Stimulated activated CD8-positive, alpha-beta memory T cell treated with anti-CD3 and anti-CD28 coated beads, Interleukin-4, amount 100 ng/mL, for 4 hours (primary cell): ENCODE measurements at places on chromosomes 5 and 9.
A peak's percentile ranks its signal among the peaks of the same experiment; 100 is the strongest.

DNA sequence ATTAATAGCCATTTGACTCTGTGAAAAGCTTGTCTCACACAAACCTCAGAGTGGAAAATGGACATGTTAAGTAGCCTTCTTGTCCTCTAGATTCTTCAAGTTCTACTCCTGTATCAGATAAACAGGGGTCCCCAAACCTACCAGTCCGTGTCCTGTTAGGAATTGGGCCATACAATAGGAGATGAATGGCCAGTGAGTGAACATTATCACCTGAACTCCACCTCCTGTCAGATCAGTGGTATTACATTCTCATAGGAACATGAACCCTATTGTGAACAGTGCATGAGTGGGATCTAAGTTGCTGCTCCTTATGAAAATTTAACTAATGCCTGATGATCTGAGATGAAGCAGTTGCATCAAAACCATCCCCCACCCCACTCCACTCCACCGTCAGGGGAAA lies 136.3 kb downstream of the TMEM232 start:
- DNase-seq = no peak

- DNase-seq = peak; percentile 18
These were observed 747 bp downstream of the LRSAM1 start for GRCh38 chr9:127451858-127452656.

- no peak for DNase-seq
These were observed 150.2 kb downstream of the ACTBL2 start for GRCh38 chr5:57332361-57332760.

DNA sequence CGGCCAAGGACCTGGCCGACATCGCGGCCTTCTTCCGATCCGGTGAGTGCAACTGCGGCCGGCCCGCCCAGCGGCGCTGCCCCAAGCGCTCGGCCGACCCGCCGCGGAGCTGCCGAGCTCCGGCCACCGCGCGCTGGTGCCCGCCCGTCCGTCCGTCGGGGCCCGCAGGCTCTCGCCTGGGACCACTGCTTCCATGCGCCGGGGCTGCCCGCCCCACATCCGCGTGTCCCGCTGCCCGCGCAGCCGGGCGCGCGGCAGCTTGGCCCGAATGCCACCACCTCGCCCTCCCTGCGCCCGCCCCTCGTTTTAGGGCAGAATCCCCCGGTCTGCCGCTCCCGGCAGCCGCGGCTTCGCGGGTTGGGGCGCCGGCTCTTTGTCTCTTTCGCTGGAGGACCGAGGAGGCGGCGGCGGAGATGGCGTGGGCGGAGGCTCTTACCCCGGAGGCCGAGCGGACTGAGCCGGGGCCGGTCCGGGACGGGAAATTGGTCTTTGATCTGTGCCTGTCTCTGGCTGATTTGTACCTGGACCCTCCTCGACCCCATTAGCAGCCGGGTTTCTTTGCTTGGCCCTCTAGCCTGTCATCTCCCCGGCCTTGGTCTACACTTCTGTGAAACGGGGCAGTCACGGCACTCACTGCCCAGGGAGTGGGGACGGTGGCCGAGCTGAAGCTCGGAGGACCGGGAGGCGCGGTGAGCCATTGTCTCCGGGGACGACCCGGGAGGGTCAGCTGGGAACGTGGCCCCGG lies 871 bp downstream of the TRIO start:
- no peak for DNase-seq

- no peak for DNase-seq
These were observed 111.1 kb downstream of the DOCK2 start for GRCh38 chr5:169748174-169748573.

DNA sequence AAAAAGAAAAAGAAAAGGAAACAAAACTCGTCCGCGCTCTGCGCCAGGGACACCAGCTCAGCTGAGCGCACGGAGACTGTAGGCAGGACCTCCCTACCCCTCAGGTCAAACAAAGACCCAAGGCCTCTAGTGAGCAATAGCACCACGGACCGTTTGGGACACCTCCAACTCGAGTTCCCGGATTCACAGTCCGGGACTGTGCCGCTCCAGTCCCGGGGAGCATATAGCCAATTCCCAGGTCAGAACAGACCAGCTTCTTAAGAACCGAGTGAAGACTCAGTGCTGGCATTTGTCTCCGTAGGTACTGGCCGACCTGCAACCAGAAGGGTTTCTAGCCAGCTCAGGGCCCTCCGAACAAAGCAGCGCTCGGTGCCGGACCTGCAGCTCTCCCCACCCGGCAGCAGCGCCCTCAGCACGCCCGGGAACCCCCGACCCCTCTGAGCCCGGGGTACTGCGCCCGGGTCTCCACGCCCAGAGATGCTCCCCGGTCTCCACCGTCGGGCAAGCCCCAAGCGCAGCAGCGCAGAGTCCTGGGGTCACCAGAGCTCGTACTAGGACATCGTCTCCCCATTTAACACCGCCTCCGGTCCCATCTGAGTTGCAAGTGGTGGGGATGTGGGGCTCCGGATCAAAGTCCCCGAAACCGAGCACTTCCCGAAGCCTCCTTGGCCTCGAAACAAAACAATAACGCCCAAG lies 591 bp downstream of the ABCA1 start:
- DNase-seq = no peak

DNA sequence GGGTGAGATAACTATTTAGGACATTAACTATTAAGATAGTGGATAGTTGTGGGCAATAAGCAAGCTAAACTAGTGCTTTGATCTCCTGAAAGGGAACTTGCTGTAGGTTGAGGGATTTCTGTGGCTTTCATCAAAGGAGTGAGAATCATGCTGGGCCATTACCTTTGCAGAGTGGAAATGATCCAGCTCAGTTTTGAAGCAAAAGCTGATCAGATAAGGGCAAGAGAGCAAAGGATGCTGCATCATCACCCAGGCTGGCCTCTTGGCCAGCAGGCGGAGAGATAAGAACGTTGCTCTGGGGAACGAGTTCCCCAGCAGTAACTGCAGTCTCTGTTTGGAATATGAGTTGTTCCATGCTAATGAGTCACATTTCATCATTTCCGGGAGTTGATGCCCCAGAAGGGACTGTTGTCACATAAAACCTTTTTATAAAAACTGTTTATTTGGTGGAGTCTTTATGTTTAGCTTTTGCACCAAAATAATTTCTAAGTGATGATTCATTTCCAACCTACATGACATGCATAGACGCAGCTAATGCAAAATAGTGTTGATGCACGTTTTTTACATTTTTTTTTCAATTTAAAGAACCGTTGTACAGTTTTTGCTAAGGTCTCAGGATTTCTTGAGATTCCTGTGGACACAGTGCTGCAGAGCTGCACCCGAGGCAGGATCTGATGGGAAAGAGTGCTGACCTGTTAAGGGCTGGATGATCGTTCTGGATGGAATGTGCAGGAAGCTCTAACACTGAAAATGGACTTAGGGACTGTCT lies 99.3 kb downstream of the ACTBL2 start:
- DNase-seq = no peak

- DNase-seq = no peak
These were observed 452.1 kb downstream of the EFNA5 start for GRCh38 chr5:107218457-107219193.

- no peak for DNase-seq
These were observed 356.3 kb upstream of the SMARCA2 start for GRCh38 chr9:1658661-1659362.

DNA sequence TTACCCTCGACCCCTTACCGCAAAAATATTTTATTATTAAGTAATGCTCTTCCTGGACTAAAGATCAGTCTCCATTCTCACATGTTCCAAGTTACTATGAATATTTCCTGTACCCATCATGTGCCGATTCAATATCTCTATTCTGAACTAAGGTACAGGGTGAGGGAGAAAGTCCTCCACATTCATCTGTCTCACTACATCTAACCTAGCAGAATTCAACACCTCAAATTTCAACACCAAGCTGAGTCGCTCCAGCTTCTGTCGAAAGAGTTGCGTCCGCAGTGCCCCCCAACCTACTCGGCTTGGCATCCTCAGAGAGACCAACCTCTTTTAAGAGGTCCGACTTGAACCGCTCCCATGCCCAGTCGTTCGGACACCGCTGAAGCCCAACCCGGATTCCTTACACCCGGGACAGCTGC lies 1.0 kb downstream of the CERT1 start:
- DNase-seq = no peak

DNA sequence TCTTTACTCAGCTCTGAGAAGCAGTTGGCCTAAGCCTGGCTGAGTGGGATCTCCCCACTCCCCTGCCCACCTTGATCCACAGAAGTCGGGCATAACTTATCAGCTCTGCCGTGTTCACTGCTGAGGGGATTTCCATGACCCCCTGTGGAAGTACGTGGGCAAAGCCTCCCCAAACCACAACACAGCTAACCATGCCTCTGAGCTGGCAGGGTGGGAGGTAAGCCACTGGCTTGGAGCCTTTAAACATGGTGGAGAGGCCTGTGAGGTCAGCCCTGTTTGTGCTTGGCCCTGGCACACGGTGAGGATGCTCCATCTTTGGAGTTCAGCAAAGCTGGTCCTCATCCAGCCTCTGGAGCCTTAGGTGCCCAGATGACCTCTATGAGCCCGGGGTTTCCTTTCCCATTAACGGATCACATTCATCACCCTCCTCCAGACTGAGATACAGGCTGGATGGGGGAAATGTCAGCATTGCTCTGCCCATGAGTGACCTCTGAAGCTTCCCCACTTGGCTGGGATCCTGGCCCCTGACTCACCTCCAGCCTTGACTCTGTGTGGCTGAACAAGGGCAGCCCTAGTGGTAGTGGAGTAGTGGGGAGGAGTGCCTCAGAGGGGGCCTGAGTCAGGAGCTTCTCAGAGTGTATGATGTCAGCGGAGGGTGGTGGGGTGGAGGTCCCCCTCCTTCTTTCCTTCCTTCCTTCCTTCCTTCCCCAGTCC lies 6.2 kb downstream of the PDLIM4 start:
- no peak for DNase-seq

DNA sequence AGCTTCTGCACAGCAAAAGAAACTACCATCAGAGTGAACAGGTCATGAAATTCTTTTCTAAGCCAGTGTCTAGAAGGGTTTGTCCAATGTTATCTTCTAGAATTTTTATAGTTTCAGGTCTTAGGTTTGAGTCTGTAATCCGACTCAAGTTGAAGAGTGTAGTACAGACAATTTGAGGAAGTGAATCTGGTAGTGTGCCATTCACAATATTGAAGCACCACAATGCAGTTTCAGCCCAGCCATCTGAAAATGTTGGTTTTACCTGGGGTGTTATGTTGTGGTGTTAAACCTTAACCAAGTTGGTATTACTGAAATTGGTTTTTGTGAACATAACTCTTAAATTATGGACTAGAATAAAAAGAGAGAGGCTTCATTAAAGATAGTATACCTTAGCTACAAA lies 77.2 kb downstream of the ADAMTS16 start:
- DNase-seq = no peak

- DNase-seq = no peak
These were observed 30.5 kb upstream of the MAP1B start for GRCh38 chr5:72076621-72077300.

DNA sequence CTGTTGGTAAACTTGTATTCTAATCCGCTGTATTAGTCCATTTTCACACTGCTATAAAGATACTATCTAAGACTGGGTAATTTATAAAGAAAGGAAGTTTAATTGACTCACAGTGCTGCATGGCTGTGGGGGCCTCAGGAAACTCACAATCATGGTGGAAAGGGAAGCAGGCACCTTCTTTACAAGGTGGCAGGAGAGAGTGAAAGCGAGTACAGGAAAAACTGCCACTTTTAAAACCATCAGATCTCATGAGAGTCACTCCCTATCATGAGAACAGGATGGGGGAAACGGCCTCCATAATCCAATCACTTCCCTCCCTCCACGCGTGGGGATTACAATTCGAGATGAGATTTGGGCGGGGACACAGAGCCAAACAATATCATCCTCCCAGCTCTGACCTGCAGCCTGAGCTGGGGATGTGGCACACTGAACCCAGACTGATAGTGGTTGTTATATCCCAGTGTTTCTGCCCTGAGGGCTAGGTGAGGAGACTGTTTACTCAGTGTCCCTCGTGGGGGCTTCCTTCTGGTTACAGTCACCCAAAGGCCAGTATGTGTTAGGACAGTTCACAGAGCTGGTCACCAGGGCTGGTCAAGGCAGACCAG lies 488.3 kb downstream of the KDM4C start:
- no peak for DNase-seq

DNA sequence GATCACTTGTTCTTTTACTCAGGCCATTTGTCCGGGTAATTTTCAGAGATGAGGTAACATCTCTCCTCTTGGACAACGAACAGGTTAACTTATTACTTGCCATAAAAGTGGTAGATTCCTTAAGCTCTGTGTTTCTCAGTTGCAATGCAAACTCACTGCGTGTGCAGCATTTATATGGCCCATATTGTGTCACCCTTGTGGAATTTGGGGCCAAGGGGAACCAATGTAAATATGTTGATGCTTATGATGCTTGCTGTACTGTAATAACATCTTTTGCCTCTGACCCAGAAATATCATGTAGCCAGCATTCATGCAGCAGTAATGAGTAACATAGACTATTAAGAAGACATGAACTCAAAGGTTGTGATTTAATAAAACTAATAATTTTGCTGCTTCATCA lies 175.8 kb downstream of the ADAMTS6 start:
- DNase-seq = no peak

DNA sequence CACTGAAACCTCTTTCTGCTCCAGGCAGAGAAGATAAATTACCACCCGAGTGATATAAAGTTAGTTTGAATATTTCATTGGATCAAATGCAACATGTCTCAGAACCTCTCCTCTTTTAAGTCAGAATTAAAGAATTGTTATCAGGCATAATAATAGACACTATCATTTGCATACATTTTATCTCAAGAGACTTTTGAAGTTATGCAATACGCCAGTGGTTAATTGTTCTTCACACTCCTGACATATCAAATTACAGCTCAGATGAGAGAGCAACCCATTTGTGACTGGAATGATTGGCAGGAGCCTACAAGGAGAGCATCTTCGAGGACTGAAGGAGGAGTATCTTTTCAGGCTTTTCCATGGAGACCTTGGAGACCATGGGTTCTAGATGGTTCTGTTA lies 452.2 kb downstream of the KDM4C start:
- DNase-seq = no peak

GRCh38 chr5:85472749-85473148 lies 1088.1 kb upstream of the EDIL3 start:
- no peak for DNase-seq

DNA sequence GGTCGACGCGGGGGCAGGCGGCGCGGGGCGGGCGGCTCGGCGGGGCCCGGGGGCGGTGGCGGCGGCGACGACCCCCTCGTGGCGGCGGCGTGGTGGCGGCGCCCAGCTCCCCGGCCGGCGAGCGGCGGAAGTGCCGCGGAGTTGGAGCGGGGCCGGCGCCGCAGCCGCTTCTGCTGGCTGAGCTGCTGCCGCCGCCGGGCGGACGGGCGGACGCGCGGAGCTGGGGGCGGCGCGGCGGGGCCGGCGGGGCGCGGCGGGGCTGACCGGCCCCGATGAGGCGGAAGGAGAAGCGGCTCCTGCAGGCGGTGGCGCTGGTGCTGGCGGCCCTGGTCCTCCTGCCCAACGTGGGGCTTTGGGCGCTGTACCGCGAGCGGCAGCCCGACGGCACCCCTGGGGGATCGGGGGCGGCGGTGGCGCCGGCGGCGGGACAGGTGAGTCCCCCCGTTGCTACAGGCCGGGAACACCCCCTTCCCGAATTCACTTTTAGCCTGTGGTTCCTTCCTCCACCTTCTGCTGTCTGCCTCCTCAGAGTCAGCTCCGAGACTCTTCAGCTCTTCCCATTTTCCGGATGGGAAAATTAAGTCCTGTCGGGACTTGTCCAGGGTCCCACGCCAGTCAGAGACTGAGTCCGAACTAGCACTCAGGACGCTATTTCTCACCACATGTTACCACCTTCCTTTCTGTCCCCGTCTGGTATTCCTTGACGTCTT lies at the start of gene GALNT10:
Gene GALNT10, plus strand, starts transcription at position 139 of the 710 bp plus-strand sequence. Its CDS starts 134 bp downstream, at position 273.
- DNase-seq = no peak
